CD8-positive, alpha-beta memory T cell (primary cell): ENCODE measurements at places on chromosomes 5 and 9. TPM values are rescaled to one million over a fixed set of nuclear protein-coding genes. Genes with fewer than 3 reads are reported as not detected.
A peak's percentile ranks its signal among the peaks of the same experiment; 100 is the strongest.

DNA sequence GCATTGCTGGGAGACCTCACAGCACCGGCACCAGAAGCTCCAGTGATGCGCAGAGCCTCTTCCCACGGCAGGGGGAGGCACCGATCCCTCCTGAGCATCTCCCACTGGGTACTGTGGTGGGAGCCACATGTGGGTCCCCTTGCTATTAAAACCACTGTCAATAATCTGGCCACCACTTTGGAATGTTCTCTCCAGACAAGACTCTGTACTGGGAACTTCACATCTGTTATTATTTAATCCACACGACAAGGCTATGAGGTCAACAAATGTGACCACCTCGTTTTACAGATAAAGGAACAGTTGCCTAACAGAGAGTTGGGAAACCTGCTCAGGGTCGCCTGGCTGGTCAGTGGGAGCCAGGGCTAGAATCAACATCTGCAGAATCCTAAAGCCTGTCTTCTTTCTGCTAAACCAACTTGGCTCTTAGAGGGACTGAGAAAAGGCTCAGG is 72.7 kb downstream of the EPB41L4B start:
- H3K4me3 ChIP-seq = no peak overlapping the region
- H3K27me3 ChIP-seq = no peaks in the 10 kb centered on the region
- no peaks in the 10 kb centered on the region for H3K4me1 ChIP-seq
- no peak for DNase-seq
- H3K36me3 ChIP-seq = no peaks in the 10 kb centered on the region

GRCh38 chr5:148379340-148379739 is 4.4 kb upstream of the FBXO38 start:
- no peak overlapping the region for H3K4me3 ChIP-seq
- no peak overlapping the region for H3K27ac ChIP-seq
- no peaks in the 10 kb centered on the region for H3K36me3 ChIP-seq
- peaks cover 9% of the 10 kb centered on the region for H3K4me1 ChIP-seq

DNA sequence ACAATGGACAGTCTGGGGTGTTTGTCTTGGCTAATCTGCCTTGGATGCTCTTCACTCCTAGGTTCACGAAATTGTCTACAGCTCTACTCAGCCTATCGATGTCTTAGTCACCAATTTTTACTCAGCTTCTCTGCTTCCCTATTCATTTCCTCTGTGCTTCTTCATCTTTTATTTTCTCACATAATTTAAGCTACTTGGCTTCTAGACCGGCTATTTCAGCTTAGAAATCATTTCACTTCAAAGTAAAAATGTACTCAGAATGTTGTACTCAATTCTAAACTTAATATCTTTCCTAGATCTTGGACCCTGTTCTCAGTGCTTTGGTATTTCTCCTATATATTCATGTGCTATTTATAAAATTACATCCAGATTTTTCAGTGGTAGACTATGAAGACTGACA is 430.0 kb upstream of the FTMT start:
- no peak overlapping the region for H3K4me3 ChIP-seq
- H3K36me3 ChIP-seq = no peaks in the 10 kb centered on the region
- no peaks in the 10 kb centered on the region for H3K27me3 ChIP-seq
- no peak for DNase-seq
- H3K27ac ChIP-seq = no peak overlapping the region

- H3K4me1 ChIP-seq = no peaks in the 10 kb centered on the region
- H3K27ac ChIP-seq = no peak overlapping the region
- H3K36me3 ChIP-seq = no peaks in the 10 kb centered on the region
- no peak for DNase-seq
- no peak overlapping the region for H3K4me3 ChIP-seq
Measured at GRCh38 chr9:79902825-79903600, 331.2 kb downstream of the TLE4 start.

DNA sequence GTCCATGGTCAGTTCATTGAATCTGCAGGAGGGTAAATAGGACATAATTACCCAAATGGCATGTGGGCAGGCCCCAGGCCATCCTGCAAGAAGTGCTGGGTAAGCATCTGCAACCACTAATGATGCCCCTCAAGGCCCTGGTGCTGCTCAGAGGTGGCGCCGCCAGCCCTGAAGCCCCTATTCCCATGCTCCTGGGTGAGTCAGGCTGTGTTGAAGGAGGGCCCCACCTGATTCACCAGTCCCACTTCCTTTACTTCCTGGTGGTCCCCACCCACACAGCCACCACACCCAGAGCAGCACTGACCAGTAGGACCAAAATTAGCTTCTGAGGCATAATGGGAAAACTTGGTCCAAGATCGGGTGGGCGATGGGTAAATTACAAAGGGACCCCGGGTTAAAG is 120.4 kb upstream of the SPRY4 start:
- H3K36me3 ChIP-seq = no peaks in the 10 kb centered on the region
- no peak overlapping the region for H3K27ac ChIP-seq
- H3K27me3 ChIP-seq = no peaks in the 10 kb centered on the region
- no peak for DNase-seq

DNA sequence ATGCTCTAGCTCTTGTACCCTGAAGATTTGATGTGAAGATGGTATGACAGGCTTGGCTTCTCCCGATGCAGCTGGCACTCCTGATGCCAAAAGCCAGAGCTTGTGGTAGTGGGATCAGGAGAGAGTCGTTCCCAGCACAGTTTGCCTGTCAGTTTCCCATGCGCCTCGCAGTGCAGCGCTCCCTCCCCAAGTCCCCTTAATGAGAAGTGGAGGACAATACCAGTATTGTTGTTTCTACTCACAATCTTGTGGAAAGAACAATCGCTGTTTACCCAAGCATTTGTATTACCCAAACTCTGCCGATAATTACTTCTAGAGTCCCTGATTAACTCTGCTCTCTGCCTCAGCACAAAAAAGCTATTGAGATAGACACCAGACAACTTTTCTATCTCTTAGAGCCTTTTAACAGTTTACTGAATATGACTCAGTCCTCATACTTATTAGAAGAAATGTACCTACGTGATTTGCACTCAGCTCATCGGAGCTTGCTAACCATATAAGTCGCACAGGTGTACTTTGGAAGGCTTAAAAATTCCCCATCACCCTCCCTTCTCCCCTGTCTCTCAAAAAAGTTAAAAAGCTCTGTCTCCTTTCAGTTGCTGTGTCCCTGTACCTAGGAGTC is 283.2 kb upstream of the TMEM161B start:
- no peaks in the 10 kb centered on the region for H3K27me3 ChIP-seq
- H3K4me1 ChIP-seq = no peaks in the 10 kb centered on the region
- H3K27ac ChIP-seq = no peak overlapping the region
- no peak overlapping the region for H3K4me3 ChIP-seq
- no peaks in the 10 kb centered on the region for H3K36me3 ChIP-seq
- no peak for DNase-seq

GRCh38 chr5:54756796-54757402 is 228.5 kb downstream of the ESM1 start:
- no peaks in the 10 kb centered on the region for H3K36me3 ChIP-seq
- no peak overlapping the region for H3K27ac ChIP-seq
- H3K27me3 ChIP-seq = no peaks in the 10 kb centered on the region
- DNase-seq = no peak
- no peak overlapping the region for H3K4me3 ChIP-seq

DNA sequence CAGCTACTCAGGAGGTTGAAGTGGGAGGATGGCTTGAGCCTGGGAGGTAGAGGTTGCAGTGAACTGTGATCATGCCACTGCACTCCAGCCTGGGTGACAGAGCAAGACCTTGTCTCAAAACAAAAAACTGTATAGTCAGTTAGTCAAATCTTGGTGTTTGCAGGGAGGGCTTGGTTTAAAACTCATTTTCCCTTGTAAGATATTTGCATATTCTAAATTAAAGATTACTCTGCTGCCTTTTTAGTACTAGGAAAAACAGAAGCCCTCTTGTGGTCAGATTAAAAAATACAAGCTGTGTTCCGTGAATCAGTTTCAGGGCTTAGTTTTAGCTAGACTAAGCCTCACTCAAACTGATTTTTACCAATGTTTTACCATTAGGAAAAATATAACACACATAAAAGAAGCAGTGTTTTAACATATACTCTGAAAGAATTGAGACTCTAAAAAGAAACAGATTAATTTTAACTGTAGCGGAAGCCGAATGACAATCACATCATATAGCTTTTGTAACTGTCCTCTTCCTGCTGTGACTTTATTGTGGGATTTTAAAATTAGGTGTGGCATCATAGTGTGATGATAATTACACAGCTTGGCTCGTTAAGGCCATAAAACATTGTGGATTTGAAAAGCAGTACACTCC is 84.9 kb upstream of the BASP1 start:
- no peaks in the 10 kb centered on the region for H3K4me1 ChIP-seq
- DNase-seq = no peak
- H3K4me3 ChIP-seq = no peak overlapping the region
- no peaks in the 10 kb centered on the region for H3K27me3 ChIP-seq

- H3K4me1 ChIP-seq = no peaks in the 10 kb centered on the region
- DNase-seq = no peak
- no peak overlapping the region for H3K27ac ChIP-seq
- no peak overlapping the region for H3K4me3 ChIP-seq
Measured at GRCh38 chr9:32906213-32906612, 95.2 kb downstream of the APTX start.

GRCh38 chr5:80736730-80737129 is 81.9 kb upstream of the DHFR start:
- peaks cover 6% of the 10 kb centered on the region for H3K4me1 ChIP-seq
- H3K27ac ChIP-seq = no peak overlapping the region
- no peaks in the 10 kb centered on the region for H3K36me3 ChIP-seq

- DNase-seq = peak; percentile 44
- peaks cover 39% of the 10 kb centered on the region for H3K4me1 ChIP-seq
- H3K27me3 ChIP-seq = no peaks in the 10 kb centered on the region
- peak overlapping the region; percentile 54 for H3K27ac ChIP-seq
Measured at GRCh38 chr9:136399176-136400037, 563 bp downstream of the SNAPC4 start.

DNA sequence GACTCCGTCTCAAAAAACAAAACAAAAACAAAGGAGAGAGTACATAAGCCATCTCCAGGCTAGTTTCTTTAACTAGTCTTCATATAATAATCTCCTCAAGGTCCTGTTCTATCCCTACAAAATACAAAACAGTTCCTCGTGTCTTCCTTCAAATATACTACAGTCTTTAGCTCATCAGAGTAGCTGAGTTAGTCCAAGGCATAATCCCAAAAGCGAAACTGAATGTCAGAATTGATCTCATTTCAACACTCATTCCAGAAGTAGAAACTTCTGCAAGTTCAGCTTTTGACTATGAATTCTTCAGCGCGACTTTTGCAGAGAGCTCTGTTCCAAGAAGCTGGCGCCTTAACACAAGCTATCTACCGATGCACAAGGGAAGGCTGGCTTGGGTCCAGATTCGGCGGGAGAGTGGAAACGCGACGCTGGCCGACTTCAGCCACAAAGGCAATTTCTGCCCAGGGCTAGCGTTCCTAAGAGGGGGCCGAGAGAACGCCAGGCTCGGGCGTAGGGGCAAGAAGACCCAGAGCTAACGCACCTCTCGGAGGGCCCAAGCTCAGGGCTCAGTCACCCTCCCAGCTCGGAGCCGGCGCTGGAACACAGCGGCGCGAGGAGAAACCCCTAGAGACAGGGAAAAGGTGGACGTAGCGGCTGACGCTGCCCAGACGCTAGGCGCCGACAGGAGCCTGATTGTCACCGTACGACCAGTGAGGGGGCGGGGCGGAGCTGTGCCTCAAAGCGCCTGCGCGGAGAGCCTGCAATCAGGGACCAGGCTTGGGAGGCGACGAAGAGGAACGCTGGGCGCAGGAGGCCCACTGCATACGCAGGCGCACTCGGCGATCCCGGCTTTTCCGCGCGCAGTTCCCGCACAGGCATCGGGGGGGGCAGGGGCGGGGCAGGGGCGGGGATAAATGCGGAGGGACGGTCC is 469 bp upstream of the HSDL2 start:
- peaks cover 20% of the 10 kb centered on the region for H3K4me1 ChIP-seq
- DNase-seq = peak; percentile 95
- H3K4me3 ChIP-seq = peak overlapping the region; percentile 88
- H3K27ac ChIP-seq = peak overlapping the region; percentile 87
- no peaks in the 10 kb centered on the region for H3K27me3 ChIP-seq

GRCh38 chr5:61926911-61927310 is 379.1 kb upstream of the KIF2A start:
- no peaks in the 10 kb centered on the region for H3K4me1 ChIP-seq
- no peak overlapping the region for H3K4me3 ChIP-seq
- no peaks in the 10 kb centered on the region for H3K27me3 ChIP-seq
- no peaks in the 10 kb centered on the region for H3K36me3 ChIP-seq
- DNase-seq = no peak

DNA sequence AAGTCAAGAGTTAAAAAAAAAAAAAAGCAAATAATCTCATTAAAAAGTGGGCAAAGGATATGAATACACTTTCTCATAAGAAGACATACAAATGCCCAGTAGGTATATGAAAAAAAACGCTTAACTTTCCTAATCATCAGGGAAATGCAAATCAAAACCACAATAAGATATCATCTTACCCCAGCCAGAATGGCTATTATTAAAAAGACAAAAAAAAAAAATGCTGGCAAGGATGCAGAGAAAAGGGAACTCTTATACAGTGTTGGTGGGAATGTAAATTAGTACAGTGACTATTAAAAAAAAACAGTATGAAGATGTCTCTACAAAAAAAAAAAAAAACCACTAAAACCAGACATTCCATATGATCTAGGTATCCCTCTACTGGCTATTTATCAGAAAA is 79.4 kb downstream of the LPAR1 start:
- H3K27ac ChIP-seq = no peak overlapping the region
- H3K36me3 ChIP-seq = no peaks in the 10 kb centered on the region
- H3K27me3 ChIP-seq = no peaks in the 10 kb centered on the region

GRCh38 chr5:94031631-94032030 is 290.2 kb upstream of the POU5F2 start:
- H3K4me3 ChIP-seq = no peak overlapping the region
- no peaks in the 10 kb centered on the region for H3K36me3 ChIP-seq
- no peaks in the 10 kb centered on the region for H3K27me3 ChIP-seq
- no peak overlapping the region for H3K27ac ChIP-seq
- no peak for DNase-seq

GRCh38 chr5:180001136-180001535 is 70.4 kb downstream of the RNF130 start:
- H3K27me3 ChIP-seq = no peaks in the 10 kb centered on the region
- H3K27ac ChIP-seq = no peak overlapping the region
- H3K36me3 ChIP-seq = no peaks in the 10 kb centered on the region
- no peaks in the 10 kb centered on the region for H3K4me1 ChIP-seq
- H3K4me3 ChIP-seq = no peak overlapping the region

DNA sequence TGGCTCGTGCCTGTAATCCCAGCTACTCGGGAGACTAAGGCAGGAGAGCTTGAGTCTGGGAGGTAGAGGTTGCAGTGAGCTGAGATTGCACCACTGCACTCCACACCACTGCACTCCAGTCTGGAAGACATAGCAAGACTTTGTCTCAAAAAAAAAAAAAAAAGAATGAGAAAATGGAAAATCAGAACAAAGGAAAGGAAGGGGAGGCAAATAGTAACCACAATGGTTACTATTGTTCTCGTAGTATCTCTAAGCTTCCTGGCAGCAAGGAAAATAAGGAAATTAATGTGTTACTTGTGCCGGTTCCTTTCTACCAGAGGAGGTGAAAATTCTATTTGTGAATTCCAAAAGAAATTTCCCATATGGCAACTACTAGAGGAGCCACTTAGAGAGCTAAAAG is 48.5 kb upstream of the BNC2 start:
- no peak overlapping the region for H3K4me3 ChIP-seq
- H3K27me3 ChIP-seq = no peaks in the 10 kb centered on the region
- H3K36me3 ChIP-seq = no peaks in the 10 kb centered on the region
- H3K27ac ChIP-seq = no peak overlapping the region
- no peak for DNase-seq

- H3K27ac ChIP-seq = peak overlapping the region; percentile 82
- H3K27me3 ChIP-seq = no peaks in the 10 kb centered on the region
- no peak for DNase-seq
- H3K36me3 ChIP-seq = no peaks in the 10 kb centered on the region
Measured at GRCh38 chr5:95555553-95555952, 652 bp downstream of the ARSK start.

NR4A3 gene
- total RNA-seq = 37.5 TPM

PPP3R2 gene
- not detected for total RNA-seq

KCNT1 gene
- total RNA-seq = not detected

GOLM1 gene
- total RNA-seq = 3.2 TPM

C9orf43 gene
- total RNA-seq = 0.84 TPM

INVS gene
- 18.1 TPM for total RNA-seq

ADAMTS6 gene
- total RNA-seq = 1.2 TPM

C7 gene
- total RNA-seq = not detected
